ENCODE measurements at places on chromosomes 1 and 21.

DNA sequence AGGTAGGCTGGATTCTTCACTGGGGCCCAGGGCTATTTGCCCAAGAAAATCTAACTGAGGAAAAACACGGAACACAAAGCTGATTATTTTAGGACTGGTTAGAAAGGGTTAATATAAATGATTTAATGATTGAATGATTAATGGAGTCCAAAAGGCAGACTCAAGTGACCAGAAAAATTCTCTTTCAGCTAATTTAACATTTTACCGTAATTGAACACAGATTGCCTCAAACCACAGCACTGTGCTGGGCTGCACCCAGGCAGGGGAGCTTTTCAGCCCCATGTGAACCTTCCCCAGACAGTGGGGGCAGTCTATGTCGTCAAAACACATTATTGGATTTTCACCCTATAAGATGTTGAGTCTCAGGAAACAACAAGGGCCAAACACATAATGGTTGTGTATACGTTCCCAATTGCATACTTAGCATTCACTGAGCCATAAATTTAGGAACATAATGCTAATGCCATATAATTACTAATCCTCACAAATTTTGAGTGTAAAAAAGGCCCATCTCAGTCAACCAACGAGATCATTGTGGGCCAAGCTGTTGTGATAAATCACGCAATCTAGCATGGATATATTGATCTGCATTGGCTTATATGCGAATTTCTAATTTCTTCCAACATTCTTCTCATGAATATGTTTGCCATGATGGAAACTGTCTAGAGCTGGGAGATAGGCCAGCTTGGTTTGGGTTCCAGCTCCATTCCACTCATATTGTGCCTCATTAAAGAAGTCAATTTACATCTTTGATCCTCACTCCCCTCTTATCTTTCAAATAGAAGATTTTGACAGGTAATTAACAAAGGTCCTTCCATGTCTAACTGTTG lies 27.7 kb downstream of the DSCAM start:
- DNase-seq, result no peak

- no peak for DNase-seq
Measured at GRCh38 chr1:50975436-50975835, 5.4 kb downstream of the CDKN2C start.

GRCh38 chr1:159067699-159068621 lies 8.6 kb downstream of the AIM2 start:
- DNase-seq, result no peak

- DNase-seq, result no peak
Measured at GRCh38 chr21:43305336-43305665, 121.6 kb downstream of the SIK1 start.

DNA sequence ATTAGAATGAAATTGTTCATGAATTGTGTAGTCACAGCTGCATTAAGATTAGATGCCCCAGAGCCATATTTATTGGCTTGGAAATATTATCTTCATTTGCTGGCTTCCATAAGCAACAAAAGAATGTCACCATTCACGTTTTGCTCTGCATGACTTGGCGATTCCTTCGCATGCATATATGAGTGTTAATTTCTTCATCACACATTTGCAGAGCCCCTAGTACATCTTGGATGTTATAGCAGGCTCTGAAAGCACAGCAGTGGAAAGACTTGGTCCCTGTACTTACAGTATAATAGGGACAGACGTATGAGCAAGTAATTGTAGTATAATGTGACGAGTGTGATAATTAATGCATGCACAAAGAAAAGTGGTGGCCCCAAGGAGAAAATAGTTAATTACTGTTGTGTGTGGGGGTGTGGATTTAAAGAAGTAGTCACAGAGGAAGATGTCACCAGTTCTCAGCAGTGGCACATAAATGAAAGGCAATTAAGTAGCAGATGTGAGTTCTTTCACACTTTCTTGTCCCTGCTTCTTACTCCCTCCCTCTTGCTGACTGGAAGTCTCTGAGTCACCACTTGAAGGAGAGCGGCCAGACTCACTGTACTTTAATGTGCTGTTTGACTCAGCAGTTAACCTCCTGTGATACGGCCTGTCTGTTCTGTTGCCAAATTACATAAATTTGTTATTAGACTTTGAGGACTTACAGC lies 21.0 kb downstream of the S100A10 start:
- no peak for DNase-seq

DNA sequence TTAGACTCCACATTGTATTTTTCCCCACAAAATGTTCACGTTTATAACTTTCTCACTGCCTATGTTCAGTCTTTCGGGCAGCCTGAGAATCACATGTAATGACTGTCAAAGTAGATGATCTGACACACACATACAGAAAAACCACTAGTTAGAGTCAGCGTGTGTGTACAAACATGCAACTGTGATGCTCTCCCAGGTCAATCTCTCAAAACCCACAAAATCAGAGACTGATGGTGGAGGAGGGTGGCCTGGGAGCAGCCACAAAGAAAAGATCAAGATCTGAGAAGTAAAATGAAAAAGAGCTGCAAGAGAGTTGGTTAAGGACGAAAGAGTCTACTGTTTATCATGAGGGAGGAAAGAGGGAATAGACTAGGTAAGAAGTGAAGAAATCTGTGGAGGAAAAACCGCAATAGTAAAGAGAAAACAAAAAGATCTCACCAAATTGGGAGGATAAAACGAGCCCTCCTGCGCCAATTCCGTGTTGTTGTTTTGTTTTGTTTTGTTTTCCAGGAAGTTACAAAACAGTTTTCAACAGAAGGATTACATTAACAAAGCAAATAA lies 2.3 kb downstream of the EGLN1 start:
- no peak for DNase-seq

DNA sequence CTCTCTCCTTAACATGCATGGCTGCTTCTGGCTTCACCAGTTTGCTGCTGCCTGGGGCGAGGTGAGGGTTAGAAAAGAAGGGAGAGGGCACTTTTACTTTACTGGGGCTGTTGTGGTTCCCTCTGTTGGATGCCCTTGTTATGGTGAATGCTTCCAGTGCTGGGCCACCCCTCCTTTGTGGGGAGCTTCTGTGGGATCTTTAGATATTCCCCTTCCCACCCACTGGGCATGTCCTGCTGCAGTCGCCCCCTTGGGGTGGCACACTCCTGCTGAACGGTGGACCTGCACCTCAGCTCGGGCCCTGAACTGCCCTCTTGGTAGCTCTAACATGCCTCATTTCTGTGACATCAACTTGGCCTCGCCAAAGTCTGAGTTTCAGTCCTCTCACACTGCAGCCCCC lies 6.0 kb downstream of the TNN start:
- no peak for DNase-seq

- DNase-seq, result no peak
Measured at GRCh38 chr21:43210454-43211071, 41.8 kb downstream of the CRYAA start.

DNA sequence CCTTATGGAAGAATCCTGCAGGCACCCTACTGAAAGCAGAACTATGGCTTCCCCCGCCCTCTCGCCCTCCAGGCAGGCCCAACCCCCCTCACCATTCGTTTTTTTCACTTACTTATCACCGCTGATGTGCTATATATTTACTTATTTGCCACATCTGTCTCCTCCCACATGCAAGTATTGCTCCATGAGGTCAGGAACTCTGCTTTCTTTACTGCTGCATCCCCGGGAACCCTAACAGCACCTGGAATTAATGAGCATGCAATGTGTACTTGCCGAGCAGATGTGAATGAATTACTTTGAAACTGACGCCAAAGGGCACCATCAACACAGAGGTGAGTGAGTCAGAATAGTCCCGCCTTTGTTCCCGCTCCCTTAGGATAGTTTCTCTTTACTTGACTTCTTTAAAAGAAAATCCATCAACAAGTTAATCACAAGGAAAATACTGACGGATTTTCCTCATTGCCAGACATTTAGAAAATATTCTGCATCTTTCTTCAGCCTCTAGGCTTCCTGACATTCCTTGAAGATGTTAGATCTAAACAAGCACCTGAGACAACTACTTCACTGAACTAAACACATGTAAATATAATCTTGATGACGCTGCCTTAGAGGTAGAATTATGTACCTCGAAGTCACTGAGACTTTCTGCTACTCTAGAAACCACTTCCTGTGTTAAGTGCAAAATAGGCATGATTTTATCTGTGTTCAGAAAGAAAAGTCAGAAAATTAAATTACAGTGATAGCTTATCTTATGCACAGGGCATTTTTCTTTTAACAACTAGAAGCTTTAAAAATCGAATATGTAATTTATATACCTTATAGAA lies 17.5 kb upstream of the RAB4A start:
- no peak for DNase-seq

- DNase-seq, result no peak
Measured at GRCh38 chr1:18646786-18647410, 16.3 kb downstream of the PAX7 start.

- no peak for DNase-seq
Measured at GRCh38 chr21:22889445-22889844, 1891.2 kb downstream of the NCAM2 start.

DNA sequence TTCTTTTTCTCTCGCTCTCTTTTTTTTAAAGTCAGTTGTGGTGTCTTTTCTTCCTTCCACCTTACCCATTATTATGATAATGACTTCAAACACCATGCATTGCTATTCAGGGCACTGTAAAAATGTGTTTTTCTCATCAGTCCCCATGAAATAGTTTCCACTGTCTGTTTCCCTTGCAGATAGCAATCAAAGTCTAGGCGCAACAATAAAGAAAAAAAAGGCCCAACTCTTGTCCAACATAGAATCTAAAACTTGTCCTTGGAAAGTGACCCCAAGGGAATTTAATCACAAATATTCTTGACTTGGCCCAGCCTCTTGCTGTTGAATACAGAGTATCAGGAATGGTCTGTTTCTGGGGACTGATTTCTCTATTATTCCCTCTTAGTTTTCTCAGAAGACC lies 382.5 kb downstream of the PLPP3 start:
- no peak for DNase-seq

DNA sequence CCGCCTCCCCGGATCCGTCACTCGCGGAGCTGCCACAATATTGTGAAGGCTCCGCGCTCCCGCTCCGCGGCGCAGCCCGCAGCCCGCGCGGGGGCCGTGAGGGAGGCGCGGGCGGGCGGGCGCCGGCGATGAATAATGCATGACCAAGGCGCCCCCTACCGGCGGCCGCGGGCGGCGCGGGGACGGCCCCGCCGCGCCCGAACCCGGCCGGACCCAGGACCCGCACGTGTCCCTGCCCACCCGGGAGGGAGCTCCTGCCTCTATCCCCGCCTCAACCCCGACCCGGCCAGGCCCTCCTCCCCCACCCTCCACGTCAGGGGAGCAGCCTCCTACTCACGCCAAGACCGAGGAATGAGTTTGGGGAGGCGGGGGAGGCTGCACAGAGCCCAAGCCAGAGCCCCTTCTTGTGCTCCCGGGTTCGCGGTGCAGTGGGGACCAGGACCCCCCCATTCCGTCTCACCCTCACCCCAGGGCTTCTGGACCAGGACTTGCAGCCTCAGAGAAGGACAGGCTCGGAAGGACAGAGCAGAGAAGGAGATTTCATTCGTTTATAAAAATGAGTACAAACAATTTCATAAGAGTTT lies 70.8 kb upstream of the CASZ1 start:
- peak; percentile 87 for DNase-seq

GRCh38 chr1:111884772-111885443 lies 104.6 kb downstream of the KCND3 start:
- DNase-seq, result no peak

GRCh38 chr1:155645034-155645598 lies 35.1 kb downstream of the MSTO1 start:
- no peak for DNase-seq

DNA sequence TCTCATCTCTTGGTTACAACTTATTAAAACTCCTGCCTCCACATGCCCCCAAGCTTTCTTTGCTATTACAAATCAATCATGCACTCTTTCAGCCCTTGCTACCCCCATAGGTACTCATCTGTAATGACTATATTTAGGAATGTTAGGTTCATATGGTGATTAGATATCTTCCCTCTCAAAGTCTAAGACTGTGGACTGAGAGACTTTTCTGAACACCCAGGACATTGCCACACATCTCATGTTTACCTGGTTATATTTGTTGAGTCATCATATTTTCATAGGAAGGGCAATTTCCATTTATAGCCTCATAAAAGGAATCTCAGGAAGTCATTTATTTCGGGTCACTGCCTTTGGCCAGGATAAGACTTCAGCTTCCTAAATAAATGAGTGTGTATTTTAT lies 81.5 kb upstream of the LPGAT1 start:
- DNase-seq, result no peak

DNA sequence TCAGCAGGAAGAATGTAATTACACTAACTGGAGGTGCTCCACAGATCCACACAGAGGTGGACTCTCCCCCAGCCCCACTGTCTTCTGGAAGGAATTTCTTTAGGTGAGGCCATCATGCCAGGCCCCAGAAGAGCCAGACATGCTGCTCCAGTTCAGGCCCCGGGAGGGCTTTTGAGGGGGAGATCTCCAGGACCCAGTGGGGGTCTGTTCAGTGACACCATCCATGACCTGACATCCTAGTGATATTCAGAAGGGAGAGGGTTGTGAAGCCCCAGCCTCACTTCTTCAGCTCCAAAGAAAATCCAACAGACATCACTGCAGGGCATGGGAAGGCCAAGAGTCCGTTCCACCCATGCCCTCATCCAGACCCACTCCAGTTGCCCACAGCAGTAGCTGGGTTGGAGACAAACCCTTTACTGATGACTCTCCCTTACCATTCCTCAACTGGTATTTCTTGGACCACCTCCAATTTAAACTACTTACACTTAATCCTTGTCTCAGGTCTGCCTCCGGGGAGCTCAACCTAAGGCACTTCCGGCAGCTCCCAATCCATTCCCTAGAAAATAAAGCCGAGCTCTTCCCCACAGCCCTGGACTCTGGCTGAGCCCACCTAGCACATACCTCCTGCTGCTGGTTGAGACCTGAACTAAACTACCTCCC lies 39.2 kb downstream of the CSMD2 start:
- DNase-seq, result no peak

DNA sequence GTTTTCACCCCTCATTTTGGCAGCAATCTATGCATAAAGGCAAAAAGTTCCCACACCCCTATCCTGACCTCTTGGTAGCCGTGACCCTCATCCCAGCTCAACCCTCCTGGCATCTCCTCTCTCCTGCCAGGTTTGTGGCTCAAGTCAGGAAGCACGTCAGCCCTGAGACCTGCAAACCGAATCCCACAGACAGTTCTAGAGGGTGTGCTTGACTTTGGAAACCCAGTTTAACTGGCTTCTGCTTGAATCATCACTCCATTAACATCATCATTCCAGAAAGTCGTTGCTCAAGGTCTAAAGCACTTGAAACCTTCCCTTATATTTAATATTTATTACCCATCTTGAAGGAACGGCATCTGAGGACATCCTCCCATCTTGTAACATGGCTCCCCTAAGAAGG lies 133.4 kb upstream of the ERG start:
- no peak for DNase-seq

DNA sequence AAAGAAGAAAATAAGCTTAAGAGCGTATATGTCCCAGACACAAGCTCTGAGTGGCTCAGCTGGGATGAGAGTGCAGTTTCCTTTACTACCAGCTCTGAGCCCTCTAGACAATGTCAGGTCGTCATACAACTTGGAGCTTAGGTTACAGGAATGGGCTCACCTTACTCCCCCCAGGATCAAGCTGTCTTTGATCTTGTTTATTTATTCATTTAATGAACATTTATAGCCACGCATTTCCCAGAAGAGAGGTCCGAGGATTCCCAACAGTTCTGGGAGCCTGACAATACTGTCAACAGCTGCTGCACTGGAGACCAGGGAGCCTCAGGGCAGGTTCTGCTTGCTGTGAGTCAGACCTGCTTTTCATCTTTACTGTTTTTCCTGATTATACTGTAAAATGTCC lies 378.9 kb downstream of the PLPP3 start:
- no peak for DNase-seq
